ENCODE measurements at places on chromosomes 6 and 20.
A peak's percentile ranks its signal among the peaks of the same experiment; 100 is the strongest.

DNA sequence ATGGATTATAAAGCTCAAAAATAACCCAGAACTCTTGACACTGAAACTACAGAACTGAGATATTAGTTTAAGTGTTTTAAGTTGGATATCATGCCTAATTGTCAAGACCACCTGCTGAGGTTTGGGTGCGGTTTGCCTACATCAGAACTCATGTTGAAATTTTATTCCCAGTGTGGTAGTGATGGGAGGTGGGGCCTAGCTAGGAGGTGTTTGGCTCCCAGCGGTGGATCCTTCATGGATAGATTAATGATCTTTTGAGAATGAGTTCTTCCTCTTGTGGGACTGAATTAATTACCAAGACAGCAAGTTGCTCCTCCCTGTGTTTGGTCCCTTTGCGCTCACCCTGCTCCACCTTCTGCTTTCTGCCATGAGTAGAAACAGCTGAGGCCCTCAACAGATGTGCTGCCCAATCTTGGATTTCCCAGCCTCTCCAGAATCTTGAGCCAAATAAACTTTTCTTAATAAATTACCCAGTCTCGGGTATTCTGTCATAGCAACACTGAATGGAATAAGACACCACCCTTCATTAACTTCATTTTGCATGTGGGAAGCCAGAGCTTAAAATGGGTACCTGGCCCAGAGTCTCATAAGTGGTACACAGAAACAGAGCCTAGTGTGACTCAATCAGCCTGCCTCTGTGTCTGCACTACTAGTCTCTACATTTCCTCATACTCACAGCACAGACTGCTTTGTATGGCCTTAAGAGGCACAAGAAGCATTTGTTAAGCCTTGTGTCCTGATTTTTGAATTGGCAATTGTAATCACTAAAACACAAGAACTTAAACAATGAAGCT, 158.4 kb downstream of the IBTK start:
- no peak for DNase-seq

DNA sequence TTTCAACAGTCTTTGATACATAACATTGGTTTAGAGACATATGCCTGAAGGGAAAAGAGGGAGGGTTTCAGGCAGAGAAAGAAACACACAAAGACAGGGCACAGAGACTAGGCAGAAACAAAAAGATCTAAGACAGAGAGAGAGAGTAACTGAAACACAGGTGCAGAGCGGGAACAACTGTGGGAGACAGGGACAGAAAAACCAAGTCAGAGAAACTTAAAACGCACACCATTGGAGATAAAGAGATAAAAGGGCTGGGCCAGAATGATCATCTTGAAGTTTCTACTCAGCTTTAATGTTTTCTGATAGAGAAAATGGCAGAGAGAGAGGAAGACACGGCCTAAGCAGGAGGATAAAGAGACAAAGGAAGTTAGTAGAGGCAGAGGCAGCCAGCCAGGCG, 11.8 kb downstream of the UNC5CL start:
- no peak for DNase-seq

DNA sequence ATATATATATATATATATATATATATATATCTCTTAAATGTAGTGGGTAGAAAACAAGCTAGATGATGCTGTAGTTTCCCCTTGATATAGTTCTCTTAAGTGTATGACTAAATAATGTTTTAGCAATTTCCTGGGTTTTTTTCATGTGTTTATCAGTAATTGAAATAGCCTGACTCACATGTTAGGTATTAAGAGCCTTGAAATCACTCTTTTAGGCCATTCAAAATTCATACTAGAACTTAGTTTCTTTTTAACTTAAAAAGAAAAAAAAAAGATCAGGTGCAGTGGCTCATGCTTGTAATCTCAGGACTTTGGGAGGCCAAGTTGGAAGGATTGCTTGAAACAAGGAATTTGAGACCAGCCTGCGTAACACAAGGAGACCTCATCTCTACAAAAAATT, 44.1 kb downstream of the NKX2-4 start:
- DNase-seq, result no peak

DNA sequence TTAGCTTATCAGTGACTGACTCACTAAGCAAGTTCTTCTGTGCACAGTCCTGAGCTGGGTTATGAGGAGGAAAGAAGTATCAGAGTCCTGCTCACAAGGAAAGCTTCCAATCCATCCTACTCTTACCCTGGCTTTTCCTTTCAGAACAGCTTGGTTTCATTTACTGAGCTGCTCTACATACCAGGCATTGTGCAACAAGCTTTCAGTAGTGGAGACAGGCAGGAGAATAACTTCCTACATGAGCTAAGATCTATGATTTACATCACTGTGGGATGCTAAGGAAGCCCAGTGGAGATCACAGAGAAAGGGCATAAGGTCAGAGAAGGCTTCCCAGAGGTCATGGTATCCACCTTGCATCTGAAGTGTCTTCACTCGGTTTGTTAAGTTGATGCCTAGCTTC, 144.5 kb downstream of the MAP3K7 start:
- peak; percentile 34 for DNase-seq

GRCh38 chr6:153101461-153101860, 29.6 kb downstream of the RGS17 start:
- DNase-seq, result no peak

DNA sequence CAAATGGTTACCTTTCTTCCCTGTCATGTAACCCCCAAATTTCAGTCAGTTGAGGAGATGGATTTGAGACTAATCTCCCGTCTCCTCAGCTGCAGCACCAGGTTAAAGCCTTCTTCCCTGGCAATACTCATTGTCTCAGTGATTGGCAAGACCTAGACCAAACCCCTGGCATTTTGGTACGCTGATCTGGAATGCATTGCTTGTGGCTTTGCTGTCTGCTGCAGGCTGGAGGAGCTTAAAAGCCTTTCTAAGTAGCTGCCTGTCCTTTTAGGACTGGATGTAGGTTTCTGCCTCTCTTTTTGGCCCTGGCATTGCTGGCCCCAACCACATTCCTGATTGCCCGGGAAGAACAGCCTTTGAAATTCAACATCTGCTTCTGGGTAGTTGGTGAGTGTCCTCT, 729.6 kb upstream of the GJE1 start:
- DNase-seq, result no peak

- no peak for DNase-seq
These were observed 105.6 kb downstream of the PREX1 start for GRCh38 chr20:48722002-48722731.

- no peak for DNase-seq
These were observed 14.1 kb upstream of the STX16 start for GRCh38 chr20:58636983-58637421.

DNA sequence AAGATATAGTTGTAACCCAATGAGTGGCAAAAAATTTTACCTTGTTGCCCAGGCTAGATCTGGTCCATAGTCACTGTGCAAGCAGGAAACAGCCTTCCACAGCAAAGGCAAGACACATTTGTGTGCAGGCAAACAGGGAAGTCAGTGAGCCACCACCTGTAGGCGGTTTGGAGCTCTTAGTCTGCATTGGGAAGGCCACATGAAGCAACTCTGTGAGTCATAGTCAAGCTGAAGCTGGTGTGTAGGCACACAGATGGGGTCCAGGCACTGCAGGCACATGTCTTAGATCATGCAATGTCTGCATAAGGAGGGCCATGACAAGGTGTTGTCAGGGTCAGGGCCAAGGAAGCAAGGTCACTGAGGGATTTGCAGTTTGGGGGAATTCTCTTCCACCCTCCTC, 543.2 kb upstream of the EPHA7 start:
- DNase-seq, result no peak

GRCh38 chr6:27694547-27694874, 217.7 kb downstream of the OR2B2 start:
- DNase-seq, result no peak

GRCh38 chr20:53322651-53323050, 271.0 kb downstream of the ZNF217 start:
- DNase-seq, result no peak

- no peak for DNase-seq
These were observed 22.0 kb upstream of the L3MBTL3 start for GRCh38 chr6:129996387-129996786.

- peak; percentile 77 for DNase-seq
These were observed 95.5 kb downstream of the THBS2 start for GRCh38 chr6:169158174-169158573.

GRCh38 chr20:402496-402885, 5.6 kb upstream of the RBCK1 start:
- DNase-seq, result no peak

DNA sequence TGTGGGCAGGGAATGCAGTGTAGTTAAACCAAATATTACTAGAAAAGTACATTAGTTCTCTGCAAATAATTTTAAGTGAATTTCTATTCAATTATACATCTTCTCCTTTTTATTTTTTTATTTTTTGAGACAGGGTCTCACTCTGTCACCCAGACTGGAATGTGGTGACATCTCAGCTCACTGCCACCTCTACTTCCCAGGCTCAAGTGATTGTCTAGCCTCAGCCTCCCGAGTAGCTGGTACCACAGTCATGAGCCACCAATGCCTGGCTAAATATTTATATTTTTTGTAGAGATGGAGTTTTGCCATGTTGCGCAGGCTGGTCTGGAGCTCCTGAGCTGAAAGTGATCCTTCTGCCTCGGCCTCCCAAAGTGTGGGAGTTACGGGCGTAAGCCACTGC, 76.1 kb downstream of the ITCH start:
- DNase-seq, result no peak

DNA sequence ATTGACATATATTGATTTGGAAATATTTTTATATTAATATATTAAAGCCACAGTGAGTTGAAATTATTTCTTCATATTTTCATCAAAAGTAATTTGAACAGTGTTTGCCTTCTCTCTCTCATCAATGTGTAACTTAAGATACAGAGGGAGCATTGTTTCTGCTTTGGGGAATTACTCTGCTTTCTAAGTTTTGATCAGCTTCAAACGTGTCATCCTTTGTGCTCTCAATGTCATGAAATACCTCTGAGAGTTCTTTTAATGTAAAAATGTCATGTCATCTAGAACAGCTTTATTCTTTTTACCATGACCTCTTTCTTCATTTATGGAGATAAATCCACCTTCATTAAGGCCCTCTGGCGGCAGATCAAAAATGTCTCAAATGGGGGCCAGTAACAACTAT, 259.4 kb upstream of the STXBP5 start:
- no peak for DNase-seq

DNA sequence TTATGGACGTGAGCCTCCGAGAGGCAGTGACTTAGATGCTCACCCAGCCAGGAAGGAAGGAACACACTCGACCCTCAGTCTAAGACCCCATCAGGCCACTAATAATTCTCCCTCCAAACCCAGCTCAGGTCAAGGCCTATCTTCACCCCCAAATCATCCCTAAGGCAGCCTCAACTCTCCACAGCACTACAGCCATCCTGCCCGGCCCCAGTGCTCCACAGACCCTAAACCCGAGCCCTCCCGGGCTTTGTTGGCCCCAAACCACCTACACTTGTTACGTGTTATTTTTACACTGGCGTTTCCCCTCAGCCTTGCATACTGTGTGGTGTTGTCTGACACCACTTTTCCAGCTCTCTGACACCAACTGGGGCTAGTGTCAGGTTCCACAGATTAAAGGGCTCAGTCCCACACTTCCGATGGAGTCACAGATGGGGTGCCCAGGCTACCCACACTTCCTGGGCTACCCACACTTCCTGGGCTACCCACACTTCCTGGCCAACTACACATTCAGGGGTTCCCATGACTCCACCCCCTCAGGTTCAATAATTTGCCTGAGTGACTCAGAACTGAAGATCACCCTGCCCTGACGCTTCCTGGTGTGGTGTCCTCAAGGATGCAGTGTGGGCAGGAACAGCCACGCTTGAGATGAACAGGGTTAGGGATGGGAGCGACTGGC, 25.3 kb downstream of the RBCK1 start:
- DNase-seq, result no peak

DNA sequence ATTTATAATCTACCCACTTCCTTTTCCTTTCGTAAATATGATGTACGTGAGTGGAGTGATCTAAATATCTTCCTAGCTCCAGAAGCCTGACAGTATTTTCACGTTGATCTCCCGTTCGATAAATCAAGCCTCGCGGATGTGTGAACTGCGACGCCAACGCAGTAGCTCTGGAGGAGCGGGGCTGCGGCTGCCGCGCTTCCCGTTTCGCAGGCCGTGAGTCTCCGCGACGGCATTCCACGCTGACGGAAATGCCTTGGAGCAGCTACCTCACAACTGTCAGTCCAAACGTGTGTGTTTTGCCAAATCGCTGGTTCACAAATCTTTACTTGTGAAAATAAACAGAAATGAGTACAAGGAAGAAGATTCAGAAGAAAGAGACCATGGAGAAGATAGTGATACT, 41.2 kb downstream of the BTBD3 start:
- DNase-seq, result no peak

- DNase-seq, result no peak
These were observed 1089.3 kb upstream of the DEFB115 start for GRCh38 chr20:30168025-30168799.

GRCh38 chr20:57743450-57744095, 33.8 kb upstream of the PMEPA1 start:
- no peak for DNase-seq

DNA sequence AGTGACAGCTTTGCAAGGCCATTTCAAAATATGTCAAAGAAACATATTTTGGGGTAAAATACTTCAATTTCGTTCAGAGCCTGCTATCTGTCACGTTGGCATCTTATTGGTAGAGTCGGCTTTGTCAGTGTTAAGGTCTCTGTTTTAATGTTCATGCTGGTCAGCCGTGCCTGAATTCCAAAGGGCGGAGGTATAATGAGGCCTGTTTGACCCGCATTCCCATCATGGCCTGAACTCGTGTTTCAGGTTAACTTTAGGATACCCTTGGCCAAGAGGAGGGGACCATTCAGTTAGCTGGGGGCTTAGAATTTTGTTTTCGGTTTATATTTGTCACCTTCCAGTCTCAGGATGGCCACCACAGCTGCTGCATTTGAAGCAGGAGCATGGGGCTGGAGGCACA, 236.4 kb downstream of the NFATC2 start:
- no peak for DNase-seq

DNA sequence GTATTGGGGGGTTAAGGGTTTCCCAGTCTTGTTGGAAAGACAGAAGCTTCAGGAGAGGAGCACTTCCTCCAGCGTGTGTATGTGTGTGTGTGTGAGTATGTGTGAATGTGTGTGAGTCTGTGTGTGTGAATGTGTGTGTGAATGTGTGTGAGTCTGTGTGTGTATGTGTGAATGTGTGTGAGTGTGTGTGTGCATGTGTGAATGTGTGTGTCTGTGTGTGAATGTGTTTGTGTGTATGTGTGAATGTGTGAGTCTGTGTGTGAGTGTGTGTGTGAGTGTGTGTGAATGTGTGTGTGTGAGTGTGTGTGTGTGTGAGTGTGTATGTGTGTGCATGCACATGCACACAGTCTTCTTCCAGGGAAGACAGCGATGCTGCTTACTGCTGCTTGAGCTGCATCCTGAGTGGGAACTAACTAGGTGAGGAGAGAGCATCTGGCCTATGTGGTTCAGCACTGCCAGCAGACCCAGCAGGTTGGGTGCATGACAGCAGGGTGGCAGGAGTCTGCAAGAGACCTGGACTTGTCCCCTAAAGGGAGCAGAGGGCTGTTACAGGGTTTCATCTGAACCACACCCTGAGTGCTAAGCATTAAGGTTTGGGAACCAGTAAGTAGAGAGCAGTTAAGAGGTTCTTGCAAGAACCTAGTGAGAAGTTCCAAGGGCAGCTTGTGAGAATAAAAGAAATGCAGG, 22.7 kb upstream of the CCND3 start:
- DNase-seq, result no peak

GRCh38 chr20:460707-461106, 1.6 kb downstream of the TBC1D20 start:
- no peak for DNase-seq
